Stimulated activated effector memory CD8-positive, alpha-beta T cell treated with anti-CD3 and anti-CD28 coated beads, Interleukin-12 subunit alpha, Interleukin-12 subunit beta, amount 100 ng/mL, for 72 hours (primary cell): ENCODE measurements at places on chromosomes 11 and 22.

DNA sequence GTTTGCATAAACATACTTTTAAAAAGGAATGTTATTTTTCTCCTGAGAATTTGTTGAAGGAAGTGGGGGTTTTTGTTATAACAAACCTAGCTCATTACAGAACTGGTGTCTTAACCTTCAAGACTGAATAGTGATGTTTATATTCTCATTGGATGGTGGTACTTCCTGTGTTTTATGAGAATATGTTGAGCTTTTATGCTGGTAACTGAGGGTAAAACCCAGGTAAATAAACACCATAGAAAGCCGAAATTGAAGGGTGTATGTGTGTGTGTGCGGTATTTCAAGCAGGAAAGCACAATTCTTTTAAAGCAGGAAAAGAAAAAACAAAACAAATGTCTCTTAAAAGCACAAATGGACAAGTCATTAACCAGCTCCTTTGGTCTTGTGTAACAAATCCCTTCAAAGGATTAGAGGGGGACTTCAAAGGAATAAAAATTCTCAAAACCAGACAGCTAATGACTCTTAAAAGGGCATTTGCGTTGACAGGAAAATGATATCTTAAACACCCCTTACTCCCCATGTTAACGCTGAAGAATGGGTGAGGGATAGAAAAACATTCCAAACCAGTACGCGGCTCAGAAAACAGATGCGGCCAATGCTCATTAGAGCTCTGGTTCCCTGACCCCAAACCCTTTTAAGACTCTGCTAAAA, 23.8 kb downstream of the LMO2 start:
- DNase-seq: no peak

- no peak for DNase-seq
Observed at GRCh38 chr11:61864814-61865775, 26.2 kb downstream of the FADS3 start.

- no peak for DNase-seq
Observed at GRCh38 chr11:83042964-83043711, 28.6 kb downstream of the RAB30 start.

DNA sequence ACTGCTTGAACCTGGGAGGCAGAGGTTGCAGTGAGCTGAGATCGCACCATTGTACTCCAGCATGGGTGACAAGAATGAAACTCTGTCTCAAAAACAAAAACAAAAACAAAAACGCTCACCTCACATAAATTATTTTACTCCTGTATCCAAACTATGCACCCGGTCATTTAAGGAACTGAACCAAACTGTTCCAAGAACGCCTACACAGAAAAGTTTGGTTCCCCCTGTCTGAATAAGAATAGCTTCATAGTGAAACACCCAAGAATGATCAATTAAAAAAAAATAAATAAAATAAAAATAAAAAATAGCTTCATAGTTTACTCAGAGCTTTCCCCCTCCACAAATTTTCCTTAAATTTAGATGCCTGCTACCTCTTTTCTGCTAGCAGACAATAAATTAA, 13.7 kb downstream of the NUP98 start:
- DNase-seq: no peak

- peak; percentile 83 for DNase-seq
Observed at GRCh38 chr11:64206457-64207255, at the start of gene FERMT3. Gene FERMT3 (plus strand): TSS chr11:64206721. CDS start chr11:64207365, 644 bp downstream.

DNA sequence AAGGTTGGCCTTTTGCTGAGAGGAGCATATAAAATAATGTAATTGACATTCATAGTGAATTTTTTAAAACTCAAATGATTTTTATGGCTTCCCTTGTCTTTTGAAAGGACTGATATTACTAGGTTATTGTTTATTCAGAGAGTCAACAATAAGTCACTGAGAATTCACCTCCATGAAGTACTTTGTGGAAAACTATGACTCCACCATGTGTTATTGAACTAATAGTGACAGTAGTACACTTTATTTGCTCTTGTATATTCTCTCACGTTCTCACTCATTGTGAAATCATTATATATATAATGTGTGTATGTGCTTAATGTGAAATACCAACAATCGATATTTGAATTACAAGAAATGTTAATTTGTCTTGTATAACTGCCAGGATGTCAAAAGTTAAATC, 267.4 kb upstream of the CCDC179 start:
- no peak for DNase-seq

DNA sequence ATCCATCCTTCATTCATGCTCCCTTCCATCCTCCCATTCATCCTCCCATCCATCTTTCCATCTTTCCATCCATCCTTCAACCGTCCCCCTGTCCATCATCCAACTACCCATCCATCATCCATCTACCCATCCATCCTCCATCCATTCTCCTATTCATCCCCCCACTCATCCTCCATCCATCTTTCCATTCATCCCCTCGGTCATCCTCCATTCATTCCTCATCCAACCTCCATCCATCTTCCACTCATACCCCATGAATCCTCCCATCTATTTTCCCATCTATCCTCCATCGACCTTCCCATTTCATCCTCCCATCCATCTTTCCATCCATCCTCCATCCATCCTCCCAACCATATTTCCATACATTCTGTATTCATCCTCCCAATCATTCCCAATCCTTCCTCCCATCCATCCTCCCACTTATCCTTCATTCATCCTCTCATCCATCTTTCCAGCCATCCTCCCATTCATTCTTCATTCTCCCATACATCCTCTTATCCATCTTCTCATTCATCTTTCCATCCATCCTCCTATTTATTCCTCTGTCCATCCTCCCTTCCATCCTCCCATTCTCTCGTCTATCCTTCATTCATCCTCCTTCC, 29.9 kb downstream of the IGLL1 start:
- DNase-seq: no peak

- no peak for DNase-seq
Observed at GRCh38 chr11:13290221-13290980, 12.8 kb downstream of the BMAL1 start.
